ENCODE measurements at places on chromosomes 13 and 19.
A peak's percentile ranks its signal among the peaks of the same experiment; 100 is the strongest.

GRCh38 chr19:49473868-49474541, at the start of gene FLT3LG:
TSS of gene FLT3LG (plus strand) at chr19:49474215. CDS start at chr19:49474640, 425 bp downstream.
- DNase-seq = no peak

GRCh38 chr13:27965343-27965739, 3.8 kb downstream of the CDX2 start:
- no peak for DNase-seq

GRCh38 chr13:28000567-28000966, 12.1 kb upstream of the URAD start:
- DNase-seq = no peak

DNA sequence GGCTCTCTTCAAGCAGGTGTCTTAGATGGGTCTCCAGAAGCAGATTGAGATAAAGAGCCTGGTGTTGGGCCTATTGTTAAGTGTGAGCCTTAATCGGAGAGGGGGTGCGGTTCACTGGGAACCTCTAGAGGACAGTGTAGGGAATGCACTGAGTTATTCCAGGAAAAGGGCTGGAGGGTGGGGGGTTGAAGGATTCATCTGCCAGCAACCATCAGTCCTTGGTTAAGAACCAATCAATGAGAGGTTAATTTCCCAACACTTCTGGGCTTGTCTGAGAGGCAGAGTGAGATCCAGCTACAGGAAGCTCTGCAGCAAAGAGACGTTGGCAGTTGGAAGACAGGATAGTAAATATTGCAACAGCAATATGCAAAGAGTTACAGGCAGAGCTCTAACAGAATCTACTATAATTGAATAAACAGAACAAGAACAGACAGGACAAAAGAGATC, 28.7 kb downstream of the CYP4F2 start:
- DNase-seq = no peak

DNA sequence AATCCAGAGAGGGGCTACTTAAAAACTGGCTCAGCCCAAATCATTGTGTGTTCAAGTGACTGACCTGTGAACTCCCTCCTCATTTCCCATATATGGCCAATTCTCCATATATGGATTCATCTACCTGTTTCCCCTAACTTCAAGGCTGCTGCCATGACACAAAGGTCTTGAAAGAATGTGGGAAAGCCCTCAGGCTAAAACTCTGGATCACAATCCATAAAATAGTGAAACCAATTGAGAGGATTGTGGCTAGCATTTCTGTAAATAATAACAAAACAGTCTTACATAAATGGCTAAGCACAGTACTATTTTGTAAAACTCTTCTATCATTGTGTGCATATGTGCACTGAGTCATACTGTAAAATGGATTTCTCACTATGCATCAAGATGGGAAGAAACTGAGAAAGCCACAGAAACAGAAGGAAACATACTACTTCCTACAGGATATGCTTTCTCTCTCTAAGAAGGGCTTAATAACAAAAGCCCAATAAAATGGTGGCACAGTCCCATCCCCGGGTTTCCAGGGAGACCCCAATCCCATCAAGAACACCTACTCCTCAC, 80.5 kb downstream of the FOXO1 start:
- DNase-seq = peak; percentile 26

GRCh38 chr13:25281935-25282332, 5.4 kb downstream of the MTMR6 start:
- no peak for DNase-seq

- DNase-seq = no peak
These were observed 348.9 kb downstream of the UQCRFS1 start for GRCh38 chr19:28864024-28864503.

- DNase-seq = no peak
These were observed 26.6 kb downstream of the GNG7 start for GRCh38 chr19:2675892-2676291.

GRCh38 chr13:41588899-41589298, 131.5 kb downstream of the RGCC start:
- DNase-seq = peak; percentile 93

All from BJ (cell line).